Activated CD8-positive, alpha-beta memory T cell treated with anti-CD3 and anti-CD28 coated beads for 24 hours (primary cell): ENCODE measurements at places on chromosomes 5 and 9.

- no peak for DNase-seq
These were observed 75.5 kb upstream of the PRRC1 start for GRCh38 chr5:127441799-127442484.

- no peak for DNase-seq
These were observed 624.2 kb downstream of the KCTD16 start for GRCh38 chr5:144794922-144795321.

GRCh38 chr9:20865347-20865746, 166.1 kb downstream of the HACD4 start:
- DNase-seq, result no peak

GRCh38 chr5:13629218-13629617, 315.3 kb downstream of the DNAH5 start:
- DNase-seq, result no peak

GRCh38 chr5:31283326-31283725, 89.8 kb downstream of the CDH6 start:
- no peak for DNase-seq

DNA sequence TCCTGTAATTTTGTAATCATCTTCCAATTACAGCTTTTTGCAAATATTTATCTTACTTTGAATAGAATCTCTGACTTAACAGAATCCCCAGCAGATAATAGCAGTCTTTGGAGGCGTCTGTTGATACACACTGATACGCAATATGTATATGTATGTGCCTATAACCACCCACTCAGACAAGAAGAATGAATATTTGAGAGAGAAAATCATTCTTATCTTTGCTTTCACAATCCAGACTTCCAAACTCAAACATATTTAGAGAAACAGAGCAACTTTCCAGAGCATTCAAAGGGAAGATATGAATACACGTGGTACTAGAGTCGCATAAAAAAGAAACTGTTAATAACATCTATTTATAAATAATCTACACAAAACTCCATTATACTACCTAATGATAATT, 6.1 kb downstream of the RORB start:
- DNase-seq, result no peak

DNA sequence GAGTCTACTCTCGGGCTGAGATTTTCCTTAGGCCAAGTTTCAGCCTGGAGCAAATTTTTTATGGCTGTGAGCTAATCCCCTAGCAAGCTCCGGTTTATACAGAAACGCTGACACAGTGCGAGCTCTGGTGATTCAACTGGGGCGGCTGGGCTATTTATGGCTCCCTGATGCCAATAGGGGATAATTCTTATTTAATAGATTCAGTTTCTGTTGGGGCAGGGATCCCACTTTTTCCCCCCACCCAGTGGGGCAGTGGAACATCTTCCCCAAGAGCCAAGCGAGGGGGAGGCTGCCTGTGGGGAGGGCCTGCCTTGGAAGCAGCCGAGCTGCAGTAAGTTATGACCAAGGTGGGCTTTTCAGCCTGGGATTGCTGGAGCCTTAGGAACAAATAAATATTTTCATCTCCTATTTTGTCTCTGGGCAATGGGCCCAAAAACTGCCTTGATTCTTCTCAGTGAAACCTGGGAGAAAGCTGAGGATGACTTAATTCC, 129.1 kb downstream of the MACROH2A1 start:
- no peak for DNase-seq

DNA sequence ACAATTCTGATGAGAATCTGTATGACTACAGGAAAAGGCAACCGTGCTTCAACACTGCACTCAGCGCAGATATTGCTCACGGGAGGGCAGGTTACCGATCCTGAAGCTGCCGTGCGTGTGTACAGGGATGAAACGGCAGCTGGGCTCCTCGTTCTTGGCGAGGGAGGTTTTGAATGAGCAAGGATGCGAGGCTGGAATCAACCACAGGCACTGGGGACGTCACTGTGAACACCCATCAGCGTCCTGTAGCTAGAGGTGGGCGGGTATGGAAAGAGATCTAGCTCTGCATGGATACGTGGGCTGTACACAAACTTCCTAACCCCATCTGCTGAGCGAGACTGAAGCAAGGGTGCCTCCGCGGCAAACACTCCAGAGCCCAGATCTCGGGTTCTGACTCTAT, 84.3 kb upstream of the COL5A1 start:
- DNase-seq, result no peak
